ENCODE measurements at places on chromosomes 2 and 18.

GRCh38 chr2:42450136-42450535 lies 43.6 kb downstream of the KCNG3 start:
- no peak for DNase-seq

GRCh38 chr2:200761266-200761665 lies 50.4 kb upstream of the BZW1 start:
- no peak for DNase-seq

DNA sequence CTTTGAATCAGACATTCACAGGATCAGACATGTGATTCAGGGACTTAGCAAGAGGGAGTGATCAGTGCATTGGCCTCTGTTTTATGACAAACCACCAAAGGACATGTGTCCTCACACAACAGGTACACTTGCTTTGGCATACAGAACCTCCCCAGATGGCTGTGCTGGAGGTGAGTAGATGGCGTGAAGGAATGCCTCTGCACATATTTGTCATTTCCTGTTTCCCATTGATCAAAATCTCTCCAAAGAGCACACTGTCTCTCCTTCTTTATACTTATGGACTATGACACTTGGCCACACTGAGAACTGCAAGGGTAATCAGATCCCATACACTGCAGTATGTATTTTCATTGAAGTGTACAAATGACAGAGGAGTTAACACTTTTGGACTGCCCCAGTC lies 927.6 kb downstream of the TSN start:
- no peak for DNase-seq

- no peak for DNase-seq
Measured at GRCh38 chr2:216344206-216344949, 27.9 kb downstream of the MARCHF4 start.

DNA sequence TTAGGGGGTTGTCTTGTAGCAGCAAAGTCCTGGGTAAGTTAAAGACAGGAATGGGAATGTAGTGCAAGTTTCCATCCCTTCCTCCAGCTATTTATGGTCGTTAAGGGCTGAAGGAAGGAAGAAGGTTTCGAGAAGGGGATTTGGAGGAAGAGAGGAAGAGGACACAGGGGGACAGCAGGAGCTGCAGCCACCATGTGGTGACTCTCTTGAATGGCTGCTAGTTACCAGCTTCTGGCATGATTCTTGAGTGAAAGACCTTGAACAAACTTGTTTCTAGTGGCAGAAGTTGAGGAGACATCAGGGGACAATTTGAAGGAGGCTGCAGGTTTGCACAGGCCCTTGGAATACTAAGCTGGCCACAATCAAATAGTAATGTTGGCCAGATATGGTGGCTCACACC lies 116.6 kb downstream of the MTX2 start:
- no peak for DNase-seq

DNA sequence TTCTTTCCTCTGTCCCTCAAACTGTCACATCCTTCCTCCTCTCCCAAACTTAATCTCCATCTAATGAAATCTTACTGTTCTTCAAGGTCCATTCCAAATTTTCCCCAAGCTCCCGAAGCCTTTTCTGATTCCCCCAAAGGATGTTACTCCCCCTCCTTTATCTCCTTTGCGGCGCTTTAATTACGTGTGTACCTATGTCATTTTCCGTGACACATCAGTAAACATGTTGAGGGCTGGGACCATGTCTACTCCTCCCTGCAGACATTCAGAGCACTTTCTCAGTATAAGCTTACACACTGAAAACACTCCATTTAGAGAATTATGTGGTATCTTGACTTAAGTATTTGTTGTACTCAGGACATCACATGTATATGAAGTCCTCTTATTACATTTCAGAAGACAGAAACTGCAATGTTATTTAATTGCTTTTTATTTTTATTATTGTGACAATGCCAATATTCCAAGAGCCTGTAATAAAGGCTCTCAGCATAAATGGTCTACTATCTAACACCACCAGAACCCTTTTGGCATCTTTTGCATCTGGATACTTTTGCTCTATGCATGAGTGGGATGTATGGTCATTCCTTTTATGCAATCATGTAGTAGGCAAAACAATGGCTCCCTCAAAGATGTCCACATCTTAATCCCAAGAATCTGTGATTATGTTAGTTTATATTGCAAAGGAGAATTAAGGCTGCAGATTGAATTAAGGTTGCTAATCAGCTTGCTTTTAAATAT lies 1.8 kb downstream of the NMI start:
- DNase-seq, result no peak

DNA sequence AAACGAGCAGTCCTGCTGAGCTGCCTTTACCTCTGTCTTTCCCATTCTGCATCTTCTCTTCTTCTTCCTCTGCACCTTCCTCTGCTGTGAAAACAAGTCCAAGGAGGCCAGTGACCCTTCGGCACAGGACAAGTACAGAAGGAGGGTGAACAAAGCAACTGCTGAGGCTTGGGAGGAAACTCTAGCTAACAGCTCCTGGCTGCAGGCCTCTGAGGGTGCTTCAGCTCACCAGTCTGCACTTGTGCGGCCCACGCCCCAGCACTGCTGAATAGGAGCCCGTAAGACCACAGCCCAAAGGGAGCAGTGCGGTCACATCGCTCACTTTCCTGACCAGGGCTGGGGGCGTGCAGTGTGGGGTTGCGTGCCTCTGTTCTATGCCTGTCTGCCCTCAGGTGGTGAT lies 42.1 kb upstream of the DNMT3A start:
- DNase-seq, result no peak

GRCh38 chr2:231452799-231453508 lies 11.3 kb downstream of the NCL start:
- DNase-seq, result peak; percentile 67

GRCh38 chr2:231545105-231545902 lies 15.1 kb upstream of the NMUR1 start:
- DNase-seq, result no peak

GRCh38 chr2:11573418-11574175 lies 39.8 kb downstream of the GREB1 start:
- no peak for DNase-seq

- no peak for DNase-seq
Measured at GRCh38 chr18:69755856-69756496, 191.7 kb downstream of the CD226 start.

GRCh38 chr2:219325657-219326315 lies 6.8 kb downstream of the RESP18 start:
- no peak for DNase-seq

DNA sequence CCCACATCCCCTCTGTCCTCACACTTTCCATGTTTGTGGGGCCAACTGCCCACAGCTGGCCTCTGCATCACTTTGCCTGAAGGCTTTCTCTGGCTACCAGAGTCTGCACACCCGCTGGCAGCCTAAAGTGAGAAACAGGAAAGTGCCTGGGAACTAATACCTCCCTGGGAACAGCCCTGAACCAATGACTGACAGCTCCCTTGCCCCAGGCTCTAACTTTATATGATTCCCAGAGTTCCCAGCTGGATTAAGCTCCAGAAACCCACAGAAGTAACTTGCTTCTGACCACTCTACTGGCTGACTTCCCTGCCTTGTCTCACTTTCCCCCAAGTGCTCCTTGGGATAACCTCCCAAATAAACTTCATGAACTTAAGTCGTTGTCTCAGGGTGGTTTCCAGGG lies 159.6 kb upstream of the LMAN1 start:
- DNase-seq, result no peak

GRCh38 chr2:180962727-180963314 lies 17.6 kb upstream of the UBE2E3 start:
- DNase-seq, result peak; percentile 10

- no peak for DNase-seq
Measured at GRCh38 chr2:150571121-150571520, 83.7 kb upstream of the RND3 start.

DNA sequence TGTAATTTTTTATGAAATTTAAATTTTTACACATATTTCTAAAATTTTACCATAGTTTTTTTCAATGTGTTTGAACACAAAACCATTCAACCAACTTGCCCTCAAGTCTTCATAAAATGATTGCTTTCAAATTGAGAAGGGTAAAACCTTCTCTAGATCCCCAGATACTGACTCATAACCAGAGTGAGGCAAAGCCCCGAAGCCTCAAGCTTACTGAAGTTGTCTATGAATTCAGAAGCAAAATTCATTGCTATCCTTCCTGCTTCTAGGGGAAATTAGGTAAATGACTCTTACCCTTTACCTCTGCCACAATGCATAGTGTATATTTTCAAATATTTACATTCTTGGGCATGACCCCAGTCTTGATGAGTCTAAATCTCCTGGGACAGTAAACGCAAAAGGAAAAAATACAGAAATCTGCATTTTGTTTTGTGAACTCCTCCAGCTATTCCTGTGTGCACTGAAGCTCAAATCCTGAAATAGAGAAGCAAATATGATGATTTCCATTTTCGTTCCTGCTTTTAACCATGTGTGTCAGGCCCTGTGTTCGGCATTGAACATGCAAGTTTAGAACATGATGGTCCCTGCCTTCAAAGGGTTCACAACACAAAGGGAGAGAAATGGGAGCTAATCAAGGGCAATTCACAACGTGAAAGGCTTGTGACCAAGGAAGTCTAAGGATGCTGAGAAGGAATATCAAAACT lies 246.3 kb downstream of the SUCLG1 start:
- no peak for DNase-seq

GRCh38 chr18:3468066-3468705 lies 18.2 kb downstream of the TGIF1 start:
- DNase-seq, result no peak

- DNase-seq, result no peak
Measured at GRCh38 chr2:233363744-233364235, 9.5 kb downstream of the DGKD start.

DNA sequence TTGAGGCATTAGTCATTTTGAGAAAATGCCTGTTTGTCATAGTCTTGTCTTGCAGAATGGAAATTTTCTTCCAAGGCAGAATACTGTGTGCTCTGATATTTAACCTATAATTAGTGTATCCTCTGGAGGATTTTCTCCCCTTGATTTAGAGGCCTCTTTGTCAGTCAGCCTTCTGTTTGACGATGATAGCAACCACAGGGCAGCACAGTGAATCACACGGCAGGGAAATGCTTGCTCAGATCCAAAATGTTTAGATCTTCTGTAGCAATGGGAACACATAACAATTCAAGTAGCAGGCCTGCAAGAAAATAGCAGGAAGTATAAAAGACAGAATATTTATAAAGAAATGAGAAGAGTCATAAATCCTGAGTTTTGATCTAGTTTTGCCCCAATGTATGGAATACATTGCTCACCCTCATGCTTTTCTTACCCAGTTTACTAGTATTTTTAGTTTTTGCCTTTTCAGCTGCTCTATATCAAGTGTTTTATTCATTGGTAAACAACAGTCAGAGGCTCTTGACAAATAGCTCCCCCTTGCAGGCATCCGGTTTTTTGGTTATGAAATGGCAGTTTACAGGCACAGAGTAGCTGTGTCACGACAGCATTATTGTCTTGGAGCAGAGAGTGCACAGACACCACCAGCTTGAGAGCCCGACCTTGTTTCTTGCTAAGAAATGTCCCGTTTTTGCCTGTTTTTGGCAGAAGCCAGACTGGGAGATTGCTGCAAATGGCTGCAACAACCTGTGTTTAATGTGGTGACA lies 185.1 kb downstream of the MYO3B start:
- peak; percentile 10 for DNase-seq

GRCh38 chr18:11124054-11124453 lies 25.3 kb downstream of the PIEZO2 start:
- DNase-seq, result no peak

DNA sequence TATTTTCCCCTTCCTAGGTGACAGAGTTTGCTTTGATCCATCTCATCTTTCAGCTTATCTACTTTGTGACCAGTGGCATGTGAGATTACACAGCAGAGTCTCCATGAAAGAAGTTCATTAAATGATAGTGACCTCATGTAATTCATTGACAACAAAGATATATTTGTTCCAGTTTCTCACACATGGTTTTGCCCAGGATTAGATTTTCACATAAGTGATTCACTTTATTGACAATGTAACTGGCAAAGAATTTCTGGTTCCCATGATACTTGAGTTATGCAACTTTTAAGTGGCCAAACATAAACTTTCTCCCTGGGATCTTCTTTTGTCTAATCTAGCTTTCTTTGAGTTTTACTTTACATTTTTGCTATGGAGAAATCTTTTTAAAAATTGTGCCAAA lies 50.0 kb downstream of the MC4R start:
- DNase-seq, result no peak

- no peak for DNase-seq
Measured at GRCh38 chr2:64192664-64193105, 48.5 kb upstream of the PELI1 start.

GRCh38 chr2:192007581-192008228 lies 160.8 kb upstream of the CAVIN2 start:
- DNase-seq, result no peak

GRCh38 chr2:177317857-177318256 lies 53.3 kb upstream of the NFE2L2 start:
- no peak for DNase-seq

DNA sequence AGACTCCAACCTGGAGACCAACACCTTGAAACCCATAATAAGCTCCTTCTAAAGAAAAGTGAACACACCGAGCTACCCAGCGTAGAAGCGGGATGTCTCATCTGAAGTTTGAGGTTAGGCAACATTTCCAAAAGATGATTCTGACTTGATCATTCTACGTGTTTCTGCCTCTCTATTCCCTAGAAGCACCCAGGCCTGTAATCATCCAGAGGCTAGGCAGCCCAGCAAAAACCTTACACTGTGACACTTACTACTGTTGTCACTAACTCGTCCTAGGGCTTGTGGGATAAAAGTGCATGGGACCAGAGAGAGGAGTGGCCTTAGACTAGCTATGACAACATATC lies 1.4 kb downstream of the ZBTB14 start:
- DNase-seq, result no peak
